ENCODE measurements at places on chromosomes 1 and 21.
A peak's percentile ranks its signal among the peaks of the same experiment; 100 is the strongest.

DNA sequence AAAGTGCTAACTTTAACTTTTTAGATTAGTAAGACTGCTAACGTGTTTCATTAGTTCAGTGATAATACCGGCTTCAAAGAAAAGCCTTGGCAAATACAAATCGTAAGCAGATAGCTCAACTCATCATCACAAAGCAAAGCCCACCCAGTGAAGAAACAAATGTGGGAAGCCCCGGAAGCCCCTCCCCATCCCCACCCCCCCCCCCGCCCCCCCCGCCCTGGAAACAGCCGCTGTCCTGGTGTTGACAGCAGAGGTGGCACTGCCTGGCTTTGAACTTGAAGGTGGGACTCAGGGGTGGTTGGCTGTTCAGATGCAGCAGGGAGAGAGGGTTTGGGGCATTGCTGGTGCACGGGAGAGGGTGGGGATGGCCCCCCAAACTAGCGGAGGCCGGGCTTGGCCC, 14.1 kb downstream of the PDXK start:
- no peak for DNase-seq

DNA sequence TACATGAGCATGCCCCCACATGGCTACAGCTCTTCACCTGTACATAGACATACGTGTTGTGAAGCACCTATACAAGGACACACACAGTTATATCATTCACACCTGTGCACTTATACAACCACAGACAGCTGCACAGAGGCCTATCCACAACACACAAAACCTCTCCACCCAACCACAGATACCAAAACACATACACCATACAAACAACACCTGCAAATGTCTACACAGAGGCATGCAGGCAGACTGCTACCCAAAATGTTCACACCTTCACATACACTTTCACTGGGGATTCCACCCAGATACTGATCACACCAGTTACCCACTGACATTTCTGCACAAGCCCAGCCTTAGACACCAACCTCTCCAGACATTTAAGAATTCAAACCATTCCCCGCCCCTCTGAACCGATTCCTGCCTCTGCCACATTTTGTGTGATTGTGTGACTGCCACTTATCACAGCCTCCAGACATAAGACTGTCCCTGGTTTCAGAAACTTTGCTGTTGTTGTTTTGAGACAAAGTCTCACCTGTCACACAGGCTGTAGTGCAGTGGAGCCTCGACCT, 2.0 kb downstream of the C1orf232 start:
- no peak for DNase-seq

DNA sequence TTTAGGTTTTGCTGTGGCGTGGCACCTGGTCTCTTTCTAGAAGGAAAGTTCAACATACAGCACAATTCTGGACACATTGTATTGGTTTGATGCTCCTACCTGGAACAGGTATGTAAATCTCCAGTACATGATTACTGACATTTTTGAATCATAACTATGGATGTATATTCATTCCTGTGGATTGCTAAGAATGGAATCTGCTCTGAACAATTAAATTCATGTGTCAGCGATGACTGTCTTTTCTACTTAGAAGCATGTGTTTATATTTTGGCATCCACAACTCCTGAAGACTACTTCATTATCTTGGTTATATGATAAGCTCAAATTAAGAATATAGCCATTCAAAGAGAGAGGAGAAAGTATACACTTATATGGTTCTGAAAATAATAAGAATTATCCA, 291.8 kb downstream of the CHRM3 start:
- no peak for DNase-seq

- DNase-seq: no peak
These were observed 13.8 kb downstream of the CEP350 start for GRCh38 chr1:179968284-179968993.

- no peak for DNase-seq
These were observed 501.7 kb downstream of the NEGR1 start for GRCh38 chr1:71780681-71781080.

DNA sequence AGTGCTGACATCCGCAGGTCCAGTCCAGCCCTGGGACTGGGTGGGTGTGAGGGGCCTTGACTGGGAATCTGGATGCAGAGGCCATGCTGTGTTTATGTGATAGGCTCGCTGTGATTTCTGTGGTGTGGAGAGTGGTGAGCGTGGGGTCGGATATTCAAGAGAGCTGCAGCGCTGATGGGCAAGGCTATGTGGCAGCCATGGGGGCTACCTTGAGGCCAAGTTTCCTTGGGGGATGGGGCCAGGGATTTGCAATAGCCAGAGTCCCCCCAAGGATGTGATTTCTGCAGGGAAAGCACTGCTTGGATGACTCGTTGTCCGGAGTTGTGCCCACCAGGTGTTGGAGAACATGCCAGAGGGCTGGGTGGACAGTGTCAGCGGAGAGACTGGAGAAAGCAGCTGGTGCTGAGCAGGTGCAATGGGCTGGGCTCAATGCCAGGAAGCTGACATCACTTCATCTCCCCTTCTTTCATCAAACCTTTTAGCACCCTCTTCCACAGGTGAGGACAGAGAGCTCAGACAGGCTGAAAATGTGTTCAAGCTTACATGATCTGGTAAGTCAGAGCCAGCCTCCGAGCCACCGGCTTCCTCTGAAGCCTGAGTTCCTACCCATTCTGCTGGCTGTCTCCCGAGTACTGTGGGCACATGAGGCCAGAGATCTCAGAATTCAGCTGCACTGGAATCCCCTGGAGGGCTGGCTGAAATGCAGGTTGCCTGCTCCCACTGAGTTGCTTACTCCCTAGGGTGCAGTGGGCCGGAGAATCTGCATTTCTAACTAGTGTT, 132.9 kb downstream of the RHOU start:
- DNase-seq: no peak

- DNase-seq: no peak
These were observed at the start of gene PLEKHG5 for GRCh38 chr1:6491480-6491962. TSS of gene PLEKHG5 (minus strand) at chr1:6491667. CDS start at chr1:6477571, 14,096 bp downstream.

GRCh38 chr21:22355949-22356348, 1357.7 kb downstream of the NCAM2 start:
- no peak for DNase-seq

GRCh38 chr1:172288581-172288980, 131.9 kb upstream of the C1orf105 start:
- DNase-seq: peak; percentile 51

DNA sequence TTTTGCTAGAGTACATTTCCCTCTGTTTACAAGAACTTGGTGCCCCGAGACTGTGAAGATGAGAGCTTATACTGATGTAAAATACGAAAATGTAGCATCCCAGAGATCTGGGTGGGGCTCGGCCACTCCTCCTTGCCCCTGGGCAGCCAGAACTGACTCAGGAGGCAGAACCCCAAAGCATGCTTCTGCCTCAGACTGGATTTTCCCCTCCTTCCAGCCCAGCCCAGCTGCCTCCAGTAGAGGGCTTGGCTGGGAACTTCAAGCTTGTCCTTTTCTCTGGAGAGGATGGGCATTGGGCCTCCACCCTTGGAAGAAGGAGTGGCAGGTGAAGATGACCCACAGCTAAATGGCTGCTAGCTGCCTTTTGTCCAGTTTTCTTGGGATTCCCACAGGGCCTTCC, 24.3 kb upstream of the BTG2 start:
- no peak for DNase-seq

DNA sequence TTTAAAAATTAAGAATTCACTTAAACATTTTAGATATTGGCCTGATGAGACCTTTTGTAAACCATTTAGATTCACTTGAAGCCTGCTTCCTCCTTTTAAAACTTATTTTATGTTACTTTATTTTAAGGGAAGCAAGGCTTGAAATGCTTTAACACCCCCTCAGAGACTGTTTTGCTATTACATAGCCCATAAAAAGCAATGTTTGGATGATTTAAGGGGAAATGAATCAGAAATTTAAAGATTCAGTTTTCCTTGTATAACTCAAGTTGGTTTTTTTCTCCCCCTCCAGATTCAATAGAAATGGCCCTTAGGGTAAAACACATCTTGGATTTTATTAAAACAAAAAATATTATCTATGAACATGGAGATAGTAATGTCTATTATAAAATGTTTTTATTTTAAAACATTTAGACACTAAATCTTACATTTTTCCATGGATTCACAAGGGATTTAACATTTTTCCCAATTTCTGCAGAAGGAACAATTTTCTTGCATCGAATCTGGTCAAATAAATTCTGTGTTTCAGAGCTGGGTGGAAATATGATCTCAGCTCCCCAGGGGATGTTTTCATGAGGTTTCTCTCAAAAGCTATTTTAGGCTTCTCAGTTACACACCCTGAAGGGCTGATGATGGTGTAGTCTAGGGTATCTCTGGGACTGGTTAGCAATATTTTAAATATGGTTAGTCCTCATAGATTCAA, 69.3 kb upstream of the WARS2 start:
- DNase-seq: no peak

DNA sequence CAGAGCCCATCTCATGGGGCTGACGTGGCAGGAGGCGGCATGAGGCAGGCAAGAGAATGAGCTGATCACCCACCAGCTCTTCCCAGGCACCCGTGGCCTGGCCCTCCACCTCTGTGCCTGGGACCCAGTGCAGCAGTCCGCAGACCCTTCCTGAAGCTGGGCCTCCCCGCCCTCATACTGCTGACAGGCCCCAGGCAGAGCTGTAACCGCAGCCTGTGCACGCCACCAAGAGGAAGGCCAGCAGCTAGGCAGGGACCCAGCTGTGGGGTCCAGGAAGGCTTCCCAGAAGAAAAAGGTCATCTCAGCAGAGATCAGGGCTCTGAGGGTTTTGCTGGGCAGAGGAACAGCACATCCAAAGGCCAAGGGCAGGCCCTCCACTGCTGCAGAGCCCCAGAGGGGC, 9.8 kb upstream of the MTFR1L start:
- DNase-seq: no peak

GRCh38 chr21:44920694-44921604, at the start of gene ITGB2:
TSS of gene ITGB2 (minus strand) at chr21:44920899. CDS start at chr21:44910782, 10,117 bp downstream.
- DNase-seq: no peak

GRCh38 chr1:239178961-239179360, 207.4 kb upstream of the CHRM3 start:
- no peak for DNase-seq

- no peak for DNase-seq
These were observed 22.6 kb downstream of the EPHA2 start for GRCh38 chr1:16133007-16133961.
